Sigmoid colon (tissue), 7 donors: ENCODE measurements at places on chromosomes 13 and 19.

- H3K4me3 ChIP-seq = no peak overlapping the region
- H3K27me3 ChIP-seq = peaks cover 36% of the 10 kb centered on the region
- no peak overlapping the region for H3K27ac ChIP-seq
- DNase-seq = no peak
Observed at GRCh38 chr19:3720349-3720917, 12.2 kb downstream of the TJP3 start.

GRCh38 chr13:32086791-32087441 lies 55.3 kb downstream of the FRY start:
- no peaks in the 10 kb centered on the region for H3K36me3 ChIP-seq
- peaks cover 31% of the 10 kb centered on the region for H3K4me1 ChIP-seq
- no peak for DNase-seq
- no peak overlapping the region for H3K4me3 ChIP-seq
- no peak overlapping the region for H3K27ac ChIP-seq

GRCh38 chr19:48391100-48392005 lies at the start of gene KDELR1:
Gene KDELR1, minus strand, starts transcription at chr19:48391551. Its CDS starts 193 bp downstream, at chr19:48391358.
- H3K4me1 ChIP-seq = peaks cover 36% of the 10 kb centered on the region
- peak within 1 kb of the TSS; percentile 93 for H3K4me3 ChIP-seq
- DNase-seq = peak; percentile 89

DNA sequence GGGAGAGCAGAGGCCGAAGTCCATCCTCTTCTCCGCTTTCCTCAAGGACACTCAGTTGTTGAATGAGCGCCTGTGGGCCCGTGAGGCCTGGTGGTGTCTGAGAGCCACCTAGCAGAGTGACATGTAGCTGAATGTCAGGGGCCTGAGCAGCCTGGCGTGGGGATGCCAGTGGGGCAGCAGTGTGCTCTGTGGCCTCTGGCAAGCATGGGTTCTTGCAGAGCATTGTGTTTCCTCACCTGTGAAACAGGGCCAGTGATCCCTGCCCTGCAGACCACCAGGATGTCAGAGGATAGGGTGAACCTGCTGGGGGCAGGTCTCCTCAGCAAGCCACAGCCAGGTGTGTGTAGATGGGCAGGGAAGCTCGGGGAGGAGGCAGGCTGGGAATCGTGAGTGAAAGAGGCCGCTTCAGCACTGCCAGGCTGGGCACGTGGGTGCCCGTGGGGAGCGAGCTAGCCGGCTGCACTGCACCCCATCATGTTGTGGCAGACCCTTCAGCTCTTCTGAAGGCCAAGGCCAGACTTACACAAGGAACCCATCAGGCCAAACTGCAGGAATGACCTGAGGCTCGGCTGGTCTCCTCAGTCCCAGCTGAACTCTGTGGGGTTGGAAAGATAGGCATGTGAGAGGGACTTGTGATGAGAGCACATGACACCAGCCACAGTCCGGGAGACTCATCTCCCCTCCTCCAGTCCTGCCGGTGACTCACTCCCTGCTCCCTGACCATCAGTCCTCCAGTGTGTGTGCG lies 5.0 kb downstream of the PPP1R37 start:
- H3K4me1 ChIP-seq = peaks cover 76% of the 10 kb centered on the region
- no peaks in the 10 kb centered on the region for H3K36me3 ChIP-seq
- H3K27ac ChIP-seq = peak overlapping the region; percentile 62
- H3K4me3 ChIP-seq = no peak overlapping the region
- DNase-seq = peak; percentile 85

DNA sequence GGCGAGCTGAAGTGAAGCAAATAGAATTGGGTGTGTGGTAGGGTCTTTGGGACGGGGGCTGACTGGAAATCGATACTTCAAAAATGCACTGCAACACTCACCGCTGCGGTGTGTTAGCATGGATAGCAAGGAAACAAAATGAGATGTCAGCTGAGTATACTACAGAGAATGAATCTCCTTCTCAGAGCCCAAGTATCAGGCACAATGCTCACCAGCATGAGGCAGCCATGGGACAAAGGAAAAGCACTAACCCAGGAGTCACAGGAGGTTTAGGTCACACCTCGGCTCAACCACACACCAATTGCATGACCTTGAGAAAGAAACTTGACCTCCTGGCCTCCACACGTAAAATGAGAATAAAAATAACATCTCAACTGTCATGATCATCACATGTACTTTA lies 74.0 kb downstream of the FAM216B start:
- no peaks in the 10 kb centered on the region for H3K4me1 ChIP-seq
- no peak for DNase-seq
- no peak overlapping the region for H3K4me3 ChIP-seq
- no peaks in the 10 kb centered on the region for H3K27me3 ChIP-seq
- no peaks in the 10 kb centered on the region for H3K36me3 ChIP-seq

- H3K27me3 ChIP-seq = peaks cover under 1% of the 10 kb centered on the region
- H3K36me3 ChIP-seq = no peaks in the 10 kb centered on the region
- H3K27ac ChIP-seq = no peak overlapping the region
- no peak overlapping the region for H3K4me3 ChIP-seq
Observed at GRCh38 chr19:51027126-51027806, 850 bp upstream of the KLK11 start.

- H3K36me3 ChIP-seq = no peaks in the 10 kb centered on the region
- H3K4me1 ChIP-seq = no peaks in the 10 kb centered on the region
- no peak overlapping the region for H3K4me3 ChIP-seq
- no peaks in the 10 kb centered on the region for H3K27me3 ChIP-seq
- peak; percentile 87 for DNase-seq
Observed at GRCh38 chr13:48126944-48127830, 32.3 kb upstream of the MED4 start.

GRCh38 chr19:16062789-16063188 lies 13.5 kb upstream of the TPM4 start:
- no peak for DNase-seq
- H3K27me3 ChIP-seq = no peaks in the 10 kb centered on the region
- no peak overlapping the region for H3K27ac ChIP-seq

DNA sequence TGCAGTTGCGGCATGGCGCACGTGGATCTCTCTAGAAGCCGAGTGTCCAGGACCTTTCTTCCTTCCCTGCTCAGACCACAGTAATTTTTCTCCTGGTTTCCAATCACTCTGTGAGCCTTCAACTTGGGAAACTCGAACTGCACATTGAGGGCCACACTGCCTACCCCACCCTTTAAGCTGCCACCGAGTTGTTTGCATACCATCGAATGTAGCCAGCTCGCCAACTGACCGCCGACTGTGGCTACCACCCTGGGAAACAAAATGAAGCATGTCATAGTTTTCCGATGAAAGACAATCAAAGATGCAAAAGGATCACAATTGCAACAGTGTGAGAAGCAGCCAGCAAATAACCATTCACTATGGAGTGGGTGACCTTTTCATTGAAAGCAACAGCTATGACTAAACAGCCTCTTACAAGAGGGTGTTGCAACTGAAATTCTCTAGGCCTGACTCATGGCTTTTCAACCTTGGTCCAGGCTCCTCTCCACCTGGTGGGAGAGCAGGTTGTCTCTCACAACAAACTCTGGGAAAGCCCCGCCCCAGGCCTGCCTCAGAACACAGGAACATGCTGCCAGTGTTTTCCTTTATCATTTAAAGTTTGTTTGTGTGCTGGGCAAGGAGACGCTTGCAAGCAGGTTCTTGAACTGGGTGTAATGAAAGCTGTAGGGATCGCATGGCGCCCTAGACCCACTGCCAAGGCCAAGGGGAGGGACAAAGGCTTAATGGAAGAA lies 141.7 kb upstream of the SERP2 start:
- H3K27me3 ChIP-seq = no peaks in the 10 kb centered on the region
- H3K4me1 ChIP-seq = peaks cover 20% of the 10 kb centered on the region
- peak overlapping the region; percentile 35 for H3K27ac ChIP-seq
- H3K4me3 ChIP-seq = no peak overlapping the region
- no peaks in the 10 kb centered on the region for H3K36me3 ChIP-seq

GRCh38 chr19:47228937-47229675 lies 1.9 kb downstream of the BBC3 start:
- H3K36me3 ChIP-seq = no peaks in the 10 kb centered on the region
- peak overlapping the region; percentile 100 for H3K27ac ChIP-seq
- DNase-seq = peak; percentile 67
- no peaks in the 10 kb centered on the region for H3K4me1 ChIP-seq
- H3K4me3 ChIP-seq = peak overlapping the region; percentile 93

- no peak overlapping the region for H3K27ac ChIP-seq
- H3K36me3 ChIP-seq = no peaks in the 10 kb centered on the region
- no peaks in the 10 kb centered on the region for H3K4me1 ChIP-seq
- no peak for DNase-seq
Observed at GRCh38 chr19:9799162-9799561, 19.7 kb downstream of the FBXL12 start.

- no peak overlapping the region for H3K4me3 ChIP-seq
- no peak overlapping the region for H3K27ac ChIP-seq
- DNase-seq = no peak
- no peaks in the 10 kb centered on the region for H3K4me1 ChIP-seq
- no peaks in the 10 kb centered on the region for H3K36me3 ChIP-seq
- no peaks in the 10 kb centered on the region for H3K27me3 ChIP-seq
Observed at GRCh38 chr13:31749929-31750328, 10.6 kb downstream of the RXFP2 start.

- no peak overlapping the region for H3K27ac ChIP-seq
- peaks cover 10% of the 10 kb centered on the region for H3K4me1 ChIP-seq
- H3K27me3 ChIP-seq = no peaks in the 10 kb centered on the region
Observed at GRCh38 chr13:106173346-106173745, 362.1 kb downstream of the EFNB2 start.
